Ascending aorta (tissue), 2 donors: ENCODE measurements at places on chromosomes 3 and 15. TPM values are rescaled to one million over a fixed set of nuclear protein-coding genes. Genes with fewer than 3 reads are reported as not detected.
A peak's percentile ranks its signal among the peaks of the same experiment; 100 is the strongest.

- H3K27ac ChIP-seq, result no peak overlapping the region
- H3K4me1 ChIP-seq, result peaks cover 4% of the 10 kb centered on the region
- H3K36me3 ChIP-seq, result no peaks in the 10 kb centered on the region
- H3K27me3 ChIP-seq, result no peaks in the 10 kb centered on the region
- no peak overlapping the region for H3K4me3 ChIP-seq
Measured at GRCh38 chr3:31836131-31837075, 144.7 kb downstream of the OSBPL10 start.

- H3K27me3 ChIP-seq, result no peaks in the 10 kb centered on the region
- peaks cover 27% of the 10 kb centered on the region for H3K4me1 ChIP-seq
- no peak overlapping the region for H3K27ac ChIP-seq
- no peak overlapping the region for H3K4me3 ChIP-seq
- no peaks in the 10 kb centered on the region for H3K36me3 ChIP-seq
- no peak for DNase-seq
Measured at GRCh38 chr15:70508561-70509281, 254.6 kb downstream of the UACA start.

GRCh38 chr3:136949708-136950107 is 8.1 kb upstream of the IL20RB start:
- no peak overlapping the region for H3K4me3 ChIP-seq
- H3K27ac ChIP-seq, result no peak overlapping the region
- H3K27me3 ChIP-seq, result no peaks in the 10 kb centered on the region
- no peak for DNase-seq

DNA sequence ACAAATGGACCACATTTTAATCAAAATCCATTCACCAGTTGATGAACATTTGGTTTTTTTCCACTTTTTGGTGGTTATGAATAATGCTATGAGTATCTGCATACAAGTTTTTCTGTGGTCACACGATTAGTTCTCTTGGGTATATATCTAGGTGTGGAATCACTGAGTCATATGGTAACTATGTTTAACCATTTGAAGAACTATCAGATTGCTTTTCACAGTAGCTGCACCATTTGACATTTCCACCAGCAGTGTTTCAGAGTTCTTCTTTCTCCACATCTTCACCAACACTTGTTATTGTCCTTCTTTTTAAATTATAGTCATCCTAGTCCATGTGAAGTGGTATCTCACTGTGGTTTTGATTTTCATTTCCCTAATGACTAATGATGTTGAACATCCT is 33.3 kb upstream of the ATG7 start:
- no peaks in the 10 kb centered on the region for H3K27me3 ChIP-seq
- no peaks in the 10 kb centered on the region for H3K36me3 ChIP-seq
- no peaks in the 10 kb centered on the region for H3K4me1 ChIP-seq

GRCh38 chr3:197355713-197356112 is 57.3 kb upstream of the DLG1 start:
- H3K36me3 ChIP-seq, result no peaks in the 10 kb centered on the region
- H3K27ac ChIP-seq, result no peak overlapping the region
- H3K4me3 ChIP-seq, result no peak overlapping the region
- peaks cover 4% of the 10 kb centered on the region for H3K4me1 ChIP-seq
- no peak for DNase-seq

DNA sequence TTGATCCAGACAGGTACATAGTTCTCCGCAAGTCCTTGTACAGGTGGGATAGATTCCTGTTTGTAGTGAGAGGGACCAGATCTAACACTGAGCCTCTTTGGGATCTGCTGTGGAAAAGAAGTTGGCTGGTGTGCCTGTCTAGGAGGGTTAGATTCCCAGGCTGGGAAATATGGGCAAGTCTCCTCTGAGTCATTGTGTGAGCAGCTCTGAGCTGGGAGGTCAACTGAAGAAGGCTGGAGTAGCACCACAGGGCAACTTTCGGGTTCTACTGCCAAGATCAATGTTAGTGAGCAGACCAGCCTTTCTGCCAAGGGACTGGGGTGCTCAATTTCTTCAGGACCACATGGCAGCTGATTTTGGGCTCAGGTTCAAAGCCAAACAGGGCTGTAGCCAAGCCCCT is 33.4 kb downstream of the CLDN1 start:
- no peaks in the 10 kb centered on the region for H3K36me3 ChIP-seq
- H3K4me3 ChIP-seq, result no peak overlapping the region
- no peaks in the 10 kb centered on the region for H3K4me1 ChIP-seq
- no peak for DNase-seq

GRCh38 chr3:139695426-139696313 is 17.9 kb upstream of the NMNAT3 start:
- no peak overlapping the region for H3K4me3 ChIP-seq
- DNase-seq, result no peak
- H3K27ac ChIP-seq, result no peak overlapping the region
- H3K4me1 ChIP-seq, result no peaks in the 10 kb centered on the region
- H3K36me3 ChIP-seq, result no peaks in the 10 kb centered on the region

DNA sequence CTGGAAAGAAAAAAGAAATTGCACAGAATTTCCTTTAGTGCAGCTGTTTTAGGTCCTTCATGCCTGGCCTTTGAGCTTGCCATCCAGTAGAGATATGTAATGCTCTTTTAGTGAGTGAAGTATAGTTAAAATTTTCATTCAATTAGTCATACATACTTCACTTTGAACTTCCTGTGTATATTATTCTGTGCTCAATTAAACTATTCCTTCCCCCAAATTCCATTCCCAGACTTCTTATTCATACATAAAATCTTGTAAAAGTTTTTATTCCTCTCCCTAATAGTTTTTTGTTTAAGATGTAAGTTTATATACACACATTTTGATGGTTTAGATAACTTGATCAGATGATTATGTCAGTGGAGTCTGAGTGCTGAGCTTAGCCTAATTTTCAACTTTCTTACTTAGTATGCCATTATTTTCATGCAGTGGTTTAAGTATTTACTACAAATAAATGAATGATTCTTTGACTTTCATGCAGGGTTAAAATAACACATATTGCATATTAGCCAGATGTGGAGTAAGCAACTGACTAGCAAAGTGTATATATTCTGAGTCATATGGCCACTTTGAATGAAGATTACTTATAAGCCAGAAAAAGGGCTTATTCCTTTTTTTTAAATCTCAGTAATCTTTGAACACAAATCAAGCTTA is 42.5 kb upstream of the ABHD10 start:
- no peaks in the 10 kb centered on the region for H3K27me3 ChIP-seq
- peaks cover 23% of the 10 kb centered on the region for H3K36me3 ChIP-seq
- DNase-seq, result no peak
- peak overlapping the region; percentile 39 for H3K27ac ChIP-seq
- H3K4me1 ChIP-seq, result no peaks in the 10 kb centered on the region

GRCh38 chr15:80309769-80310384 is 57.9 kb upstream of the CTXND1 start:
- no peak for DNase-seq
- H3K27me3 ChIP-seq, result no peaks in the 10 kb centered on the region
- H3K27ac ChIP-seq, result no peak overlapping the region
- no peaks in the 10 kb centered on the region for H3K36me3 ChIP-seq
- no peak overlapping the region for H3K4me3 ChIP-seq

DNA sequence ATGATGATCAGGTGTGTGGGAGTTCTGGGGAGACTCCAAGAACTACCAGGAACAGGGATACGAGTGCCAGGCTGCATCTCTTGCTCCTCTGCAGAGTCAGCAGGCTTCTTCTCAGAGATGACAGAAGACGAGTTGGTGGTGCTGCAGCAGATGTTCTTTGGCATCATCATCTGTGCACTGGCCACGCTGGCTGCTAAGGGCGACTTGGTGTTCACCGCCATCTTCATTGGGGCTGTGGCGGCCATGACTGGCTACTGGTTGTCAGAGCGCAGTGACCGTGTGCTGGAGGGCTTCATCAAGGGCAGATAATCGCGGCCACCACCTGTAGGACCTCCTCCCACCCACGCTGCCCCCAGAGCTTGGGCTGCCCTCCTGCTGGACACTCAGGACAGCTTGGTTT is 7.9 kb downstream of the PRRT3 start:
- peaks cover 15% of the 10 kb centered on the region for H3K36me3 ChIP-seq
- H3K27ac ChIP-seq, result no peak overlapping the region
- no peak overlapping the region for H3K4me3 ChIP-seq

DNA sequence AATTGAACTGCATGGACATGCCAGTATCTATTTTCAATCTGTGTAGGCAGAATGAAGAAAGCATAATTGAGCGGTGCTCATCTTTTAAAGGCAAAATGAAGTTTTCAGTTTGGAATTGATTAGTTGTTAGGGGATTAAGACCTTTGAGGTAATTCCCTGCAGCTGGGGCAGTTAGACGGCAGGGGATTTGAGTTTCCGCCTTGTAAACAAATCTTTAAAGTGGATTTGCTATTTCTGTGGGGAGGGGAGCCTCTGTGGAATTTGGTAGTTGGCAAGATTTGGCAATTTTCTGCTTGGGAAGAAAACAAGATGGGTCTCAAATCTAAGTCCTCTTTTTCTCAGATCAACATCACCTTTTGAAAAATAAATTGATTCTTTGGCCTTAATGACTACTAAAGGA is 212.5 kb upstream of the CNTN6 start:
- no peak overlapping the region for H3K4me3 ChIP-seq
- no peak overlapping the region for H3K27ac ChIP-seq
- no peak for DNase-seq
- no peaks in the 10 kb centered on the region for H3K36me3 ChIP-seq
- H3K4me1 ChIP-seq, result no peaks in the 10 kb centered on the region

GRCh38 chr3:17258823-17259436 is 374.2 kb downstream of the PLCL2 start:
- no peaks in the 10 kb centered on the region for H3K4me1 ChIP-seq
- no peak overlapping the region for H3K27ac ChIP-seq
- H3K4me3 ChIP-seq, result no peak overlapping the region
- DNase-seq, result no peak
- no peaks in the 10 kb centered on the region for H3K27me3 ChIP-seq

DNA sequence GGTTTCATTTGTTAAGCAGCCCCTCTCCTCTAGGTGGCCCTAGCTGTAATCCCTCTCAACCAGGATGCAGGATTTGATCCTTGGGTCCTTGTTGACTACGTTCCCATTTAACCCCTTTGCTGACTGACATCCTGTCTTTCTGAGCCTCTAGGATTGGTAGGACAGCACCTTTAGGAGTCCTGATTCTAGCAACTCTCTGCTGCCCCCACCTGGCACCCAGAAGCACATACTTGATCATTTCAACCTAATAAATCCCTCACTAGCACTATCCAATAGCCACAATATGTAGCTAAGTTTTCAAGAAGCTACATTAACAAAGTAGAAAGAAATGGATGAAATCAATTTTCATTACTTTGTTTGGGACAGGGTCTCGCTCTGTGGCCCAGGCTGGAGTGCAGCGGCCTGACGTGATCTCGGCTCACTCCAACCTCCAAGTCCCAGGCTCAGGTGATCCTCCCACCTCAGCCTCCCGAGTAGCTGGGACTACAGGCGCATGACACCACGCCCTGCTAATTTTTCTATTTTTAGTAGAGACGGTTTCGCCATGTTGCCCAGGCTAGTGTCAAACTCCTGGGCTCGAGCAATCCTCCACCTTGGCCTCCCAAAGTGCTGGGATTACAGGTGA is 28.3 kb downstream of the RSL24D1 start:
- H3K27me3 ChIP-seq, result no peaks in the 10 kb centered on the region
- no peak for DNase-seq
- H3K4me1 ChIP-seq, result no peaks in the 10 kb centered on the region
- H3K27ac ChIP-seq, result no peak overlapping the region

DNA sequence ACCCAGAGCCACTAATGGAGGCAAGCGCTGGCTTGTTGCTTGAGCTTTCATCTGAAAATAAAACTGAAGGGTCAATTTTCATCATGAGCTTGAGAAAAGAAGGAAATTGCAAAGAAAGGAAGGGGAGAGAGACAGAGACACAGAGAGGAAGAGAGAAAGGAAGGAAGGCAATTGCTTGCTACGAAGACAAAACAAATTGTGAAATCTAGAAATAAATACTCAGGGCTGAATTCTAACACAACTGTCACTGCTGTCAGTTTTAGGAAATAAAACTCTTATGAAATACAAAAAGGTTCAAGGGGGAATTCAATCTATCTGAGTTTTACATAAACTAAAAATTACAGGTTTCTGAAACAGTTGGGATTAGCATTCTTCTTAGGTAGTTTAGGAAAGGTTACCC is 36.7 kb downstream of the FOXP1 start:
- no peaks in the 10 kb centered on the region for H3K27me3 ChIP-seq
- H3K4me1 ChIP-seq, result no peaks in the 10 kb centered on the region
- H3K27ac ChIP-seq, result no peak overlapping the region

DNA sequence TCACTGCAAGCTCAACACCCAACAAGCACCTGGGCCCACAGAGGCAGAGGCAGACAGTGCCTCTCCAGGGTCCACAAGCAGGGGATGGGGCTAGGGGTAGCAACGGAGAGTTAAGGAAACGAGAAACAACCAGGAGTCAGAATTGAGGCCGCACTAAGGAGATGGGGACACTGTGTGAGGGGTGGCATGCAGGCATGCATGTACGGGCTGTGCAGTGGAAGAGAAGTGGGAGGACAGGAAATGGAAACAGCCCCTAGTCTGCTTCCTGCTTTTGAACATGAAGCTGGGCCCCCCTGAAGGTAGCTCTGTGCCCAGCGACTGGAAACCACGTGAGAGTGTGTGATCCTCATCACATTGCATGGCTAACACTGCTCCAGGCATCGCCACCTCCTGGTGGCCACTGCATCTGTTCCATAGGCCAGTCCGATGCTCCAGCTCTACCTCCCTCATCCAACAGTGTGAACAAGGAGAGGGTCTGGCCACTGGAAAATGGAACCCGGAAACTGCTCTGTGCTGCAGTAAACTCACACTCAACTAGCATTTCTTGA is 44.0 kb downstream of the XXYLT1 start:
- no peak overlapping the region for H3K27ac ChIP-seq
- no peak overlapping the region for H3K4me3 ChIP-seq
- DNase-seq, result no peak
- no peaks in the 10 kb centered on the region for H3K36me3 ChIP-seq
- no peaks in the 10 kb centered on the region for H3K27me3 ChIP-seq
- peaks cover 24% of the 10 kb centered on the region for H3K4me1 ChIP-seq

- no peak overlapping the region for H3K4me3 ChIP-seq
- no peaks in the 10 kb centered on the region for H3K36me3 ChIP-seq
- no peaks in the 10 kb centered on the region for H3K4me1 ChIP-seq
- H3K27me3 ChIP-seq, result no peaks in the 10 kb centered on the region
- DNase-seq, result no peak
Measured at GRCh38 chr3:49654955-49655556, 19.1 kb upstream of the APEH start.

DNA sequence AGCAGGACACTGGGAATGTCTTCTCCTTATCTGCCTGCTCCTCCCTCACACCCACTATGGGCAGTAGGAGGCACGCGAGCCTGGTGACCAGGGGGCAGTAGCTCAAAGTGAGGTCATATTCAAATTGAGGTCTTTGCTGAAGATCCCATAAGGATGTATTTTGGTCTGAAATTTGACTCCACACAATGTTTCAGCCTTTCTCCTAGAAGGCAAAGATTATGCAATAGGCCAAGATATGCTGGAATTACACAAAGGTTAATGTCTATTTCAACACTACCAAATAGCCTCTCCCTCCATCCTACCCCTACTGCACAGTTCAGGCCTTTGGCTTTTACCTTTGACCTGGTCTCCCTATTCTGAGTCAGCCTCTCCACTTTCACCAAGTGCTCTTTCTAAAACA is 203.0 kb downstream of the TIGIT start:
- peaks cover 3% of the 10 kb centered on the region for H3K4me1 ChIP-seq
- no peak overlapping the region for H3K4me3 ChIP-seq
- H3K27ac ChIP-seq, result no peak overlapping the region
- no peak for DNase-seq
- no peaks in the 10 kb centered on the region for H3K27me3 ChIP-seq

- H3K4me3 ChIP-seq, result no peak overlapping the region
- no peaks in the 10 kb centered on the region for H3K27me3 ChIP-seq
- H3K4me1 ChIP-seq, result no peaks in the 10 kb centered on the region
- H3K36me3 ChIP-seq, result no peaks in the 10 kb centered on the region
- H3K27ac ChIP-seq, result no peak overlapping the region
- DNase-seq, result peak; percentile 61
Measured at GRCh38 chr3:183306798-183307671, 54.0 kb downstream of the B3GNT5 start.

Gene ATP13A5
- total RNA-seq, result not detected

Gene FETUB
- not detected for total RNA-seq

Gene RBP2
- not detected for total RNA-seq

Gene SIDT1
- total RNA-seq, result not detected

Gene ATP6V1A
- total RNA-seq, result 18.3 TPM
